Mucosa of descending colon (tissue), 3 donors: ENCODE measurements at places on chromosomes 3 and 15.

DNA sequence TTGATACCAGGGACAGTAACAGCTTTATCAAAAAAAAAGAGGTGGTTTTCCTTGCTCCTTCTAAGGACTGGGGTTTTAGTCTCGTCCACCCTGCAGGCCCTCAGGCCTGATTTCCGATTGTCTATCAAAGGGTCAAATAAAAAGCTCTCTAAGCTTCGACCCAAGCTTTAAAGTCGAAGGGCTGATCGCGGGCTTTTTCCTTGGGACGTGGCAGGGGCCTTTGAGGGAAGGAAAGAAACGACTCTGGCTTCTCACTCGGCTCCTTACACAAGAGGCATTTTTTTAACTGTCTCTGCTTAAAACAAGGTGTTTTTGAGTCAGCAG lies 354 bp upstream of the KLHL24 start:
- DNase-seq = no peak

DNA sequence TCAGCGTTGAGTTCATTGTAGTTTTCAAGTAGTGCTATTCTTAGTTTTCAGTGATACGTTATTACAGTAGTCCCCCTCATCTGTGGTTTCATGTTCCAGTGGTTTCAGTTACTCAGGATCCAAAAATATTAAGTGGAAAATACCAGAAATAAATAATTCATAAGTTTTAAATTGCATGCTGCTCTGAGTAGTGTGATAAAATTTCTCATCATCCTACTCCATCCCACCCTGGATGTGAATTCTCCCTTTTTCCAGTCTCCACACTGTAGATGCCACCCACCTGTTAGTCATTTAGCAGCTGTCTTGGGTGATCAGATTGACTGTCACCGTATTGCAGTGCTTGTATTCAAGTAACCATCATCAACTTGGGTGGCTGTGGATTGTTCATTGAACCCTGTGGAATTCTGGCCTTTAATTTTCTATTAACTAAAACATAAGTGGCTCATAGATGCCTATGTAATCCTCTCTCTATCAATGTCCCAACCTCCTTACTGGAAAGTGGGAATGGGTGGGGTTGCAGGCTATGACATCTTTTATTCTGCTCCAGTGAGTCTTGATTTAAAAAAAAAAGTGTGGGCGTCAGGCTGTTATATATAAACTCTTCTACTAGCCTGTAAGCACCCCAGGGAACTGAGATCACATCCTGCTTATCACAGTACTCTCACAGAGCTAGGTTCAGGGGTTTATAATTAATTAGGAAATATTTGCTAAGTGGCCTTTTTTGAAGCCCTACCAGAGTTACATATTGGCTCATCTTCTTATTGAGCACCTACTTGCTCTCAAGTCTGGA lies 97.5 kb downstream of the CFAP20DC start:
- no peak for DNase-seq

DNA sequence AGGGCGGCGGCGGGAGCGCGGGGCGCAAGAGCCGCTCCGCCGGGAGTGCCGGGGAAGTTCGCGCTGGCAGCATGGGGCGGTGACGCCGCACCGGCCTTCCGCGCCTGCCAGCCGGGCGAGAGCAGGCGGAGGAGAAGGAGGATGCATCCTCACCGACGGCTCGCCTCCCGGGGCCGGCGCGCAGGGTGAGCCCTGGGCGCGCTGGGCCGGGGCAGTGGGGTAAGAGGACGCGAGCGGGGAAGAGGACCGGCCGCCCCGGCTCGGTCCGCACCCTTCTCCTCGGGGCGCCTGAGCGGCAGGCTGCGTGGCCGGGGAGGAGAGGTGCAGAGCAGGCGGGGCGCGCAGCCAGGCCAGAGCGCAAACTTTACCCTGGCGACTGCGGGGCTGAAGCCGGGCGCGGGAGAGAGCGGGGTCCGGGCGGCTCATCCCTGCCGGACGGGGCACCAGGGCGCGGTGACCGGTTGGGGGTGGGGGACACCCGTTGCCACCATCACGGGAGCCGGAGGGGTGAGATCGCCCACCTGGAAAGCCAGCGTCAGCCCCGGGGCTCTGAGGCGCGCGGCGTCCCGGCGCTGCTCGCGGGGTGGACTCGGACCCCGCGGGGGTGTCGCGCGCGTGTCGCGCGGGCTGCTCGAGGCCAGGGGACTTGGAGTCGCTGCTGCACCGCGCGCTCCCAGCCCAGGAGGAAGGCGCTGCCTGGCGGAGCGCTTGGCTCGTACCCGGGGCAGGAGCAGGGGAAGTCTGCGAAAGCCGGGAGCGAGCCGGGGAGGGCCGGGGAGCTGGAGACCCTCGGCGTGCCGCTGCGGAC lies 542 bp downstream of the GABRA5 start:
- no peak for DNase-seq

GRCh38 chr3:81709606-81710005 lies 51.8 kb downstream of the GBE1 start:
- no peak for DNase-seq

DNA sequence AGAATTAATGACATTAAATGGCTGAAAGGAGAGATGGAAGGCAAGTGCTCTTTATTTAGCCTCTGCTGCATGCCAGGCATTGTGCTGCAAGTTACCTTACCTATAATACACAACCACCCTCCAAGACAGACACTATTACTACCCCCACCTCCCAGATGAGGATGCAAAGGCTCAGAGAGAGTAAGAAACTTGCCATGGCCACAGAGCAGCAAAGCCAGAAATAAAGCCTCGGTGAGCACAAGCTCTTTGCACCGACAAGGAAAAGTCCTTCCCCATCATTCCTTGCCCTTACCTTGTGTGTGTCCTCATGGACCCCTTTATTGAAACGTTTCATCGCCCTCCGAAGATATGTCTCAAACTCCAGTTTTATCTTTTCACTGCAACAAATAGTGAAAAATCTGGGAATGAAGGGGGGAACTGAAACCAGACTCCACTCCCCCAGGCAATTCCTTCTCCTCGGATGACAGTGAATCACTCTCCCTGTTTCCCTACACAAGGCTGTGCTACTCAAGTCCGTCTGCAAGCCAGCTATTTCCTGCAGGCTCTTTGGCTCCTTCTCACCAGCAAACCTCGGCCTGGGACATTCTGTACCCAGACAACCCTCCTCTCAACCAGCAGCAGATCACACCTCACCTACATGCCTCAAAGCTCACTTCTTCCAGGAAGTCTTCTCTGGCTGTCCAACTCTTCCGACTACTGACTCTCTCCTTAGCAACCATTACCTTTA lies 11.4 kb downstream of the XPC start:
- DNase-seq = no peak

- DNase-seq = no peak
These were observed 65.8 kb upstream of the CACNA2D3 start for GRCh38 chr3:54056521-54056920.

DNA sequence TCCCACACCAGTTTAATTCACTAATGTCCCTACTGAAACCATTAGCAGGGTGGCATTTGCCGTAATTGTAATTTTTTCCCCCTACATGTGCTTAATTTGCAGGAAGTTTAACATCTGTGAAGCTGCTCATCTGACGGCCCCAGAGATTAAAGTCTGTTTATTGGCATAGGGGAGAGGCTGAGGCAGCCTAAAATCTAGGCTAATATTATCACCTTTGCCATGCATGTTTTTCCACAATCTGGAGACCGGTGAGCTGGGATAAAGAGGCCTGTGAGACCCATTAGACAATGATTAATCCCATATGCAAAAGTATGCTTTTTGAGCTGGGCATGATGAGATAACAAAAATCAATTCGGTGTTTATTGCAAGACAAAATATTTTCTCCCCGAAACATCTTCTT lies 561.2 kb upstream of the ALCAM start:
- DNase-seq = no peak

DNA sequence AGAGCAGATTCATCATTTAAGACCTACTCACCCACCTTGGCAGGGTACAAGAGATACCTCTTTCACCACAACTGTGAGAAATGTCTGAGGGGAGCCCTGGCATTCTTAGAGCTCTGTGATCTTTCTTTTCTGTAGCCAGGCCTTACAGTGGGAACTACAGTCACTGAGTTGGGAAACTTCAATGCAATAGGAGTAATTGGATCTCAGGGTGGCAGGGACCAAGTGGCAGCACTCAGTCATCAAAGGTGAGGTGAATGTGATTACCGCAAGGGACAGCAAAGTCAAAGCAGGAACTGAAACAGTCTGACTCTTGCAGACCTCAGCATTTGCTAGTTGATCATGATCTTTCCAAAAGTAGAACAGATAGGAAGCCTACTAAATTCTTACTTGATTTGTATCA lies 7.2 kb upstream of the MCF2L2 start:
- no peak for DNase-seq

GRCh38 chr15:31752065-31752762 lies 278.1 kb upstream of the CHRNA7 start:
- DNase-seq = no peak

DNA sequence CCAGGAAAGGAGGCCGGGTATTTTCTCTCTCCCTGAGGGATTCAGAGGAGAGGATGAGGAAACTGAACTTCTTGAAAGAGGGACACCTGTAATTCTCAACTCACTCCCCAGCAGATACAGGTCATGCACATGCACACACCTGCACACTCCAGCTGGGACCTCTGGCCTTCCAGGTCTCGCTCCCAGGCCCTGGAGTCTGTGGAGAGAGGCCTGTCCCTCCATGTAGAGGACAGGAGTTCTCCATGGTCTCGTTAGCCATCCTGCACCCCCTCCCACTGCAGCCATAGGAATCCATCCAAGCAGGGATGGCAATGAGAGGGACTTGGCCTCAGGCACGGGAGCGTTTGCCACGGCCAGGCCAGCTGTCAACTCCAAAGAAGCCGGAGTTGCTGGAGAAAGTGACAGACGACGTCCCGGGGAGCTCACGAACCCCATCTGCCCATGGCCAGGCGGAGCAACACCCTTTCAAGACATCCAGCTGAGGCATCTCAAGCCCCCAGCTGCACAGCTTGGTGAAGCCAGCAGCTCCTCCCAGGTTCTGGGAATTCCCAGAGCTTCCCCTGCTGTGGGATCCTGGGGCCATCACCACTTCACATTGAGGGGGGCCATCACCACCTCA lies 223.3 kb downstream of the UACA start:
- no peak for DNase-seq
